ENCODE measurements at places on chromosomes 13 and 19.

DNA sequence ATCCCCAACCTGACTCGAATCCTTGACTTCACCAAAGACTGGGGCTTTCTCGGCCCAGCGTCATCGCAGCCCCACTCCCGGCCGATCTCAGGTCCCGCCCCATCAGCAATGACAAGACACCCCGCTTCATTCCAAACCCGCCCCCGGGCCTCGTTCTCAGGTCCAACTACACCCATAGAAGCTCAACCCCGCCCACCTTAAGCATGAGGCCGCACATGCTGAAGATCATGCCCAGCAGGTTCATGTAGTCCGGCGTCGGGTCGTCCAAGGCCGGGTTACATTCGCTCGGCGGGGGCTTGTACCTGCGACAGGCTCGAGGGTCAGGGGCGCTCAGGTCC, 2.3 kb downstream of the WDR83 start:
- DNase-seq: peak; percentile 70

DNA sequence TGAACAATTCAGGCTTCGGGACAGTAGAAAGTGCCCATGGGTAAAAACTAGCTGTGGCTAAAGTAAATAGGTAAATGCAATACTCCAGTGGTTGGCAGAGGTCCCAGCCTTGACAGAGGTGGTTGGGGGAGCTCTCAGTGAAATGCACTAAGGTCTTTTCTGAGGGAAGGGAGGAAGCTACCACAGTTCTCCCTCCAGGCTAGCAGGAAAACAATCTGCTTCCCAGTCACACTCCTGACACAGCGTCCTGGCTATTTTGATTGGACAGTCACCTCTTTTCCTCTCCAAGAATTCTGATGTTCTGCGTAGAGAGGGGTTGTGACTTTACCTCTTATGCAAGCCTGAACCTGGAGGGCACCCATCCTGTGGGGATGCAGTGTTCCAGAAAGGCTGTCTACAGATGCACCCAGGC, 128.7 kb downstream of the CYSLTR2 start:
- no peak for DNase-seq

GRCh38 chr19:52689843-52690368, 44.9 kb downstream of the ZNF611 start:
- peak; percentile 30 for DNase-seq

DNA sequence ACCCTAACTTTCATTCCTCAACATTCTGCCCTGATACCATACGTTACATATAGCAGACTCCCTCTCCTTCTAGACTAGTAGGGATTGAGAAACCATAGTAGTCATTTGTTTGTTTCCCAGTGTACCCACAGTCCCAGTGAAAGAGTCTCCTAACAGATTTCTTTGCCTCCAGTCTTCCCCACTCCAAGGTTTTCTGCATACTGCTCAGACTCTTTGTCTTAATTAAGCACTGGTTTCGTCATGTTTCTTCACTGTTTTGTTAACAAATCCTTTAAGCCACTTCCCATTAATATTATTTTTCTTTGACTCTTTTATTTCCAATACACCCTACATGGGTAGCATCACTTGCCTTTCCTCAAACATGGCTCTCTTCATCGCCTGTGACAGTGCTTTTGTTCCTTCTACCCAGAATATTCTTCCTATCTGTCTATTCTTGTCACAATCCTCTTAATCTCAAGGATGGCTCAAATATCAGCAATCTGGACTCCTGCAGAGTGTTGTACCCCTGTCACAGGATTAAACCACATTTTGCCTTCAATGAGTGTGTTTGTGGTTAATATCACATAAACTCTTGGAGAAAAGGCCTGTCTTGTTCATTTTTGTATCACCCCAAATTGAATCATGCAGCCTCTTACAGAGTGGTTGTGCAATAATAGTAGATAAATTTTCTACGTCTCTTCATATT, 92.7 kb upstream of the KLF12 start:
- no peak for DNase-seq

GRCh38 chr13:18235172-18235571, 946.5 kb downstream of the TUBA3C start:
- no peak for DNase-seq

DNA sequence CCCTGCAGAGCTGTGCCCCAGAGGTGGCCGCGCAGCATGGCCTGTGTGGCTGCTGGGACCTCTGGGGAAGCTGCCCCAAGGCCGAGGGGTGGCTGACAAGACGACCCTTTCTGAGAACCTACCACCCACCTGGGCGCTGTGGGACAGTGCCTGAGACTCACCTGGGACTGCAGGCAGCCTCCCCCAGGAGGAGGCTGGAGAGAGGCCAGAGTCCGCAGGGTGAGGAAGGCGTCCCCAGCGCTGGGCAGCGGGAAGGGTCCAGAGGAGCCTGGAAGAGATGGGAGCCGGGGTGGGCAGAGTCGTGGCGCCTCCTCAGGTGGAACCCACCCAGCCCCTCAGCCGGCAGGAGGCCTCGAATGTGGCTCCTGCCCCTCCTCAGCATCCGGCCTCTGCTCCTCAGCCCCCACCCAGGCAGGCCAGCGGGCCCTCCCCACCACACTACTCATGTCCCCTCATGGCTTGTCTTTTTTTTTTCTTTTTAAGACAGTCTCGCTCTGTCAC, 25.3 kb downstream of the CILP2 start:
- DNase-seq: no peak

All from stimulated activated CD4-positive, alpha-beta T cell treated with anti-CD3 and anti-CD28 coated beads, Interleukin-4, amount 100 ng/mL, for 4 hours (primary cell).